ENCODE measurements at places on chromosomes 1 and 21.

GRCh38 chr21:33510826-33511225 lies 19.3 kb upstream of the DNAJC28 start:
- DNase-seq, result no peak

DNA sequence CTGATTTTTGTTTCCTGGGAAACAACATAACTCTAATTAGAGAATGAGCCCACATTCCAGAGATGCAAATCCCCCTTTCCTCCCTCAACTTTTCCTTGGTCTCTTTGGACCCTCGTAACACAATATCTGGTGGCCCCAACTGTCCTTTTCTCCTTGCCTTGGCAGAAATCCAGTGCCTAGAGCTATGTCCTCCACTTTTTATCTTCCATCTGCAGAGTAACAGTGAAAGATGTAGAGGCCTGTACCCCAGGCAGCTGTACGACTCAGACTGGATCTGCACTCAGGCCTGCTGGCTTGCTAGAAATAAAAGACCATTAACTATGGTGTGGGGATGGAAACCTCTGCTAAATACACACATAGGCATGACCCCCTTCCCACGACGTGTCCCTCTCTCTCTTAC lies 72.0 kb downstream of the WARS2 start:
- DNase-seq, result no peak

DNA sequence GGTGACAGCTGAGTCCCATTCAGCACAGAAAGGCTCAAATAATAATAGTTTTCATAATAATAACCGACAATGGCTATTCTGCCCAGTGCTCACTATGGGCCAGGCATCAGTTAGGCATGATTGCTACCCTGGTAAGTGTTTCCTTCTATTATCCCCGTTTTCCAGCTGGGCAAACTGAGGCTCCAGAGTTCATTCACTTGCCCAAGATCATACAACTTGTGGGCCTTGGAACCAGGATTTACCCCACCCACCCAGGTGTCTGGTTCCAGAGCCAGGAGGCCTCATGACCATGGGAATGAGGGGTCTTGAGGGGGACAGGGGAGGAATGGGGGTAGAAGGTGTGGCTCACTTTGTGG lies 518 bp downstream of the PLOD1 start:
- DNase-seq, result no peak

DNA sequence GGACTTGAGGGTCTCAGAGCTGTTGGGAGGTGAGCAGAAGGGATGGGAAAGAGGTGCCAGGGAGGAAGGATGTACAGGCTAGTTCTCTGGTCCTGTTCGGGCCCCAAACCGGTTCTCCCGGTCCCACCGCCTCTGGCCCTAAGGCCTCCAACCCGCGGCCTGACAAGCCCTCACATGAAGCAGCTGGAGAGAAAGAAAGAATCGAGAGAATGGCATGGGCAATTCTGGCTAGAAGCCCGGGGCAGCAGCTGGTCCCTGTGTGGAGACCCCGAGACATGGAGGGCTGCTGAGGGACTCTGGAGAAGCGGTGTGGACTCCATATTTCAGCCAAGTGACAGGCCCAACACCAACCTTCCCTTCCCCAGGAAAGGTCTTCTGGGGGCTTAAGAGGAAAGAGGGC lies 730 bp downstream of the CDC42SE1 start:
- DNase-seq, result no peak

- no peak for DNase-seq
Observed at GRCh38 chr1:225642177-225642576, 10.7 kb downstream of the ENAH start.

- no peak for DNase-seq
Observed at GRCh38 chr21:14361958-14362357, 21.0 kb downstream of the HSPA13 start.

DNA sequence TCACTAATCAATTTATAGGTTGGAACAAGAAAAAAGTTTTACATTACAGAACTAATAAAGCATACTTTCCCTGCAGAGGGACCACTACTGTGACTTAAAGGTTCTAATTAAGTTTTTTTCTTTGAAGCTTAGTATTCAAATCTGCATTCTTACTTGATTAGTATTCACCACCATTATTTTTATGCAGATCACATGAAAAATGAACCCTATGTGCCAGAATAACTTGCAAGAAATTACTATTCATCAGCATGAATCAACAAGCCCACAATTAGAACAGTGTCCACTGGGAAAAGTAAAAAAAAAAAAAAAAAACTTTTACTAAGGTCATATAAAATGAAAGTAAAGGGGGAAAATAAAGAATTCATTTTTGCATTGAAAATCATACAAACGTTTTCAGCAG lies 90.8 kb downstream of the SMYD3 start:
- no peak for DNase-seq

GRCh38 chr1:230661976-230662375 lies 19.7 kb downstream of the COG2 start:
- DNase-seq, result no peak

DNA sequence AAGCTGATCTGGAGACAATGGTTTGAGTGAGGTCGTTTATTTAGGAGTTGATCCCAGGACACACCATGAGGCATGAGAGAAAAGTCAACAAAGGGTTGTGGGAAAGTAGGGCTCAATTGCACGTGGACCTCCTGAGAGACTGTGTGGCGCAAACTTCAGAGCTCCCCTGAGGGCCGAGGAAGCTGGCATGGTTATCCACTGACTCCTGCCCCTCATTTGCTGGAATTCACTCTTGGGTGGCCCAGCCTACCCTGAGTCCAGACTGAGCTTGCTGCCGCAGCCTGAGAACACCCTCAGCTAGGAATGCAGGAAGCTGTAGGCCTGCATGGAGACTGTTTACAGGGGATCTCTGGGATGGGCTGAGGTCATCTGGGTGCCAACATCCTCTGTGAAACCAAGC lies 301.0 kb downstream of the RWDD3 start:
- no peak for DNase-seq

DNA sequence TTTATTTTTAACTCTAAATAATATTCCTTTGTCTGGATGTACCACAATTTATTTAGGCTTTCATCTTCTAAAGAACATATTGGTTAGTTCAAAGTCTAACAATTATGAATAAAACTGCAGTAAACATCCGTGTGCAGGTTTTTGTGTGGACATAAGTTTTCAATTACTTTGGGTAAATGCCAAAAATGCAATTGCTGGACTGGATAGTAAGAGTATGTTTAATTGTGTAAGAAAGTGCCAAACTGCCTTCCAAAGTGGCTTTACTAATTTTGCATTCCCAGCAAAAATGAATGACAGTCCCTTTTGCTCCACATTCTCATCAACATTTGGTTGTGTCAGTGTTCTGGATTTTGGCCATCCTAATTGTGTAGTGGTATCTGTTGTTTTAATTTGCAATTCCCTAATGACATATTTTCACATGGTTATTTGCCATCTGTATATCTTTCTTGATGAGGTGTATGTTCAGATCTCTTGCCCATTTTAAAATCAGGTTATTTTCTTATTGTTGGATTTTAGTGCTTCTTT lies 113.8 kb downstream of the DPYD start:
- no peak for DNase-seq

GRCh38 chr1:198641966-198642668 lies 3.3 kb downstream of the PTPRC start:
- DNase-seq, result no peak

DNA sequence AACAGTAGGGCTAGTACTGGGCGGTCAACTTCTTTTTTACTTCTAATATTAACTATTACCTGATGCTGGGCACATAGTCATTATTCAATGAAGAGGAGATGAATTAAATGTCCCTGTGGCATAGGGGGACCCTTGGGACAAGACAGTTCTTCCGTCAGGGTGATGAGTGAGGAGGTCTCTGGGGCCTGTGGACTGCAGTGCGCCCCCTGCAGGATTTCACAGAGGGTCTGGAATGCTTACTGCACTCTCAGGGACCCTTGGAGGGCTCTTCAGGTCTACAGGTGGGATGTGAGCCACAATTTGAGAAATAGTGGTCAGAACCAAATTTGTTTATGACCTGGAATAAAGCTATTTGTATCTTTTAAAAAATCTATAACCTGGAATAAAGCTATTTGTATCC lies 149.4 kb downstream of the FAM78B start:
- no peak for DNase-seq

- no peak for DNase-seq
Observed at GRCh38 chr1:225532240-225532944, 104.6 kb upstream of the LBR start.

DNA sequence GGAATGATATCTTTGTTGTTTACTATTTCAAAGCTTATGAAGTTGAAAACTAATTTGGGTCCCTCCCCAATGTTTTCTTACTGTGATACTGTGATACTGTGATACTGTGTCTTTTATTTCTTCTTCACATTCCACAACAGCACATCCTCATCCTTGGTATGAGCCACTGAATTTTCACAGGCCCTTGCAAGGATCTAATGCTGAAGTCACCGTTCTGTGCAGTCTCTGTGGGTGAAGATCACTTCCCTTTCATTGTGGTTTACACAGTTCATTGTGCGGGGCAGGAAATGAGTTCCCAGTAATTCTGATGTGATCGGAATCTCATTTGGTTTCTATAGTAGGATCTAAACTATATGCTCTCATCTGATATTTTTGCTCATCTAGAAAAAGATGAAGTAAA lies 32.1 kb upstream of the PAXBP1 start:
- no peak for DNase-seq

DNA sequence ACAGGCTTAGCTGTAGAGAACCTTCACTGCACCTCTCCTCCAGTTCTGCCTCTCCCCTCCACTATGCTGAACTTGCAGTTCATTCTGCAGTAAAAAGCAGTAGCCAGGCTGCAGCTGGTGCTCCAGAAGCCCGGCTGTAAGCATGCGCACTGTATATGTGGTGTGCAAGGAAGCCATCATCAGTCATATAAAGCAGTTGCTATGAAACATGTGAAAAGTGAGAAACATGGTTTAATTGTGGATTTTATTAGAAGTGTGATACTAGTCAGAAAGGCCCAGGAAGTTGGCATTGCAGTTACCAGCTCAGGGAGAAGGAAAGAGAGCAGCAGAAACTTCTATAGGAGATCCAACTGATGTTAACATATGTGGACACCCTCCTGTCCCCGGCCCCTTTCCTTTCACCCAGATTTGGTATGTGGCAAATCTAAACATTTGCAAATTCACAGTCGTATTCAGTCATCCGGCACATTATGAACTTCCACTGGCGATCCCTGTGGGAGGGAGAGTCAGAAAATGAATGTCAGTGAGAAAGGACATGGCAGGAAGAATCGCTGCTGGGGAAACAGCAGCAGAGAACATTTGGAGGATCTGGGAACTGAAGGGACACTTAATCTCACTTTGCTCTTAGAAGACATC lies 32.8 kb downstream of the DPT start:
- DNase-seq, result no peak

DNA sequence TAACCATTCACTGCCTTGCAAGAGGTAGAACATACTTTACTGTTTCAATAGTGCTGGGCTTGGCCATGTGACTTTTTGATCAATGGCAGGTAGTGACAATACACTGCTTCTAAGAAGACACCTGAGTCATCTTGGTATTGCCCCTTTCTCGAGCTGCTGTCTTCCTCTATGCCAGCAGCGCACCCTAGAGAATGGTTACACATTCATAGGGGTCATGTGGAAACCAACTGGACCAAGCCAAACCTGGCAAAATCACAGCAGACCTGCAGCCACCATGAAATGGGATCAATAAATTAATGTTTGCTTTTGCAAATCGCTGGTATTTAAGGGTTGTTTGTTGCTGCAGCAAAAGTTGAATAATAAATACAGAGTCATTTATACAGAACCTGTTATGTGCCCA lies 122.3 kb downstream of the GRIK1 start:
- DNase-seq, result no peak

- DNase-seq, result no peak
Observed at GRCh38 chr1:245168906-245169305, 14.1 kb downstream of the KIF26B start.

DNA sequence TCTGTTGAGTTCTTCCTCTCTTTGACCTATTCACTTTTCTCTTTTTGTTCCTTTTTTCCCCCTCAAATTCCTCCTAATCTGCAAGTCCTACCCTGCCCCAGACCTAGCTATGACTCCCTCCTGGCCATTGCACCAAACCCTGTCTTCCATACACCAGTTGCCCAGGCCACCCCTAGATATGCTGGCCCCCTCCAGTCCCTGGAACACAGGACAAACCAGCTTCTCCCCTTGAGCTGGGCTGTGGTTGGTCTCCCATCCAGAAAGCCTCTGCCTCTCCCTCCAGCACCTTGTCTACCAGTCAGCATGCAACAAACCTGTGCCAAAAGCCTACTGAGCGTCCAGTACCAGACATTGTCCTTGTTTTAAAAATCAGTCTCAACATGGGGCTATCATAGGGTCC lies 59.4 kb downstream of the ELK4 start:
- DNase-seq, result no peak

DNA sequence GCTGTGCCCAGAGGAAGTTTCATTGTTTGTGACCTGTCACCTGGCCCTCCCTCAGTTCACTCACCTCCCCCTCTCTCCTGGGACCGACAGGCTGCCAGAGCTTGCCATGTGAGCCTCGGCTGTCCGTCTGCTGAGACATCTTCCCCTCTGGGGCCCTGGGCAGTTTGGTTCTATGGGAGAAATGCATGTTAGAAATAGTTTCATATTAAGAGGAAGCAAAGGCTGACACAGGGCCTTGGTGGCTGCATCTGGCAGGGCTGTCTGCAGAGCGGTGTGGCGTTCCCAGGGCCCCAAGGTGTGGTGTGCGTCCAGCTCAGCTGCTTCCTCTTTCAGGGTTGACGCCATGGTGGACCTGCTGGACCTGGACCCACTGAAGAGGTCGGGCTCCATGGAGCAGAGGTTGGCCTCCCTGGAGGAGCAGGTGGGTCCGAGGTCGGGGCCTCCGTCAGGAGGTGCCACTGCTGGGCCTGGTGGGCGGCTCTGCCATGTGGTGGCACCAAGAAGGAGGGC lies 31.9 kb upstream of the LRRC3 start:
- no peak for DNase-seq

- DNase-seq, result peak; percentile 46
Observed at GRCh38 chr1:145962157-145963102, 1.9 kb downstream of the ANKRD34A start.

GRCh38 chr1:87757676-87758075 lies 429.0 kb downstream of the LMO4 start:
- DNase-seq, result no peak

DNA sequence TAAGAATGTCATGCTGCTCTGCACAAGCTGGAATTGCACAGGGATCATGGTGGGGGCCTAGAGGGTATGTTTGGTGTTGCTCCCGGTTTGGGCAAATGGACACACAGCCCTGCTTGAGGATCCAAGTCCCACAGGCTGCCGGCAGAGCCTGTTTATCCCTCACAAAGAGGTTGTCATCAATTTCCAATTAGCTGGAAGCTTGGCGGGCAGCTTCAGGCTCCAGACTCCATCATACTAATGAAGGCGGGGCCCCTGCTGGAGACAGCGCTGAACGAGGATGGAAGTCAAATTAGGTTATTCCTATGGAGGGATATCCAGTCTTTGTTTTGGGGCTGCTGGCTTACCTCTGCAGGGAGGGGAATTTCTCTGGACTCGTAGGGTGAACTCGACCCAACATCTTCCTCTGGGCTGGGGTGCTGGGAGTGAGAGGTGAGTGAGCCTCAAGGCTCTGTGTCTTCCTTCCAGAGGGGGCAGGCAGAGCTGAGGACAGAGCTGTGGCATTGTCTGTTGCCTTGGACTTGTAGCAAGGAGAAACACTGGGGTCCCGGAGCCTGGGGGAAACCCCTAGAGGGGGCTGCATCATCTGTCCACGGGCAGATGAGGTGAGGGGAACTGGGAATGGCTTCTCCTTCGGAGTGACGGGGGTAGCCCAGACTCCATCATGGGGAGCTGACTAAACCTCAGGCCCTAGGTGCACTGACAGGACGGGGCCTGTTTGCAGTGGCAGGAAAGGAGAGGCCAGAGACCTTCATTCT lies 24.9 kb upstream of the PARP1 start:
- DNase-seq, result no peak
